Activated CD4-positive, alpha-beta memory T cell treated with anti-CD3 and anti-CD28 coated beads for 36 hours (primary cell): ENCODE measurements at places on chromosomes 1 and 21.
A peak's percentile ranks its signal among the peaks of the same experiment; 100 is the strongest.

GRCh38 chr1:44854970-44855369 is 11.9 kb upstream of the PTCH2 start:
- DNase-seq, result no peak

GRCh38 chr1:118902711-118903191 is 85.4 kb downstream of the TBX15 start:
- no peak for DNase-seq

DNA sequence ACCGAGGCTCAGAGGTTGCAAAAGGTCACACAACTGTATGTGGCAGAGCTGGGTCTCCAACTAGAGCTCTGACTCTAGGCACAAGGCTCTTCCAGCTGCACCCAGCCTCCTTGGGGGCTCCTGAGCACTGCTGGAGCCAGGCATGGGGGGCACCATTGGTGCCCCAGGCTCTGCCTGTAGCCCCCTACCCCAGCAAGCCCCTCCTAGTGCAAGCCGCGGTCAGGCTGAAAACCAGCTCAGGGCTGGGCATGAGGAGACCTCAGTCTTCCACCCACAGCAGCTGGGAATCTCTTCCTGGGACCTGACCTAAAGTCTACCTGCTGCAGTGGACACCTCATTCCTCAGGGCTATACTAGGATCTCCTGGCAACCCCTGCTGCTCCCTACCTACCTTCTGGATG is 14.6 kb downstream of the TNNT2 start:
- DNase-seq, result no peak

- no peak for DNase-seq
Observed at GRCh38 chr1:15070145-15070748, 83.3 kb upstream of the TMEM51 start.

GRCh38 chr1:99207216-99207615 is 57.1 kb upstream of the PLPPR4 start:
- DNase-seq, result no peak

DNA sequence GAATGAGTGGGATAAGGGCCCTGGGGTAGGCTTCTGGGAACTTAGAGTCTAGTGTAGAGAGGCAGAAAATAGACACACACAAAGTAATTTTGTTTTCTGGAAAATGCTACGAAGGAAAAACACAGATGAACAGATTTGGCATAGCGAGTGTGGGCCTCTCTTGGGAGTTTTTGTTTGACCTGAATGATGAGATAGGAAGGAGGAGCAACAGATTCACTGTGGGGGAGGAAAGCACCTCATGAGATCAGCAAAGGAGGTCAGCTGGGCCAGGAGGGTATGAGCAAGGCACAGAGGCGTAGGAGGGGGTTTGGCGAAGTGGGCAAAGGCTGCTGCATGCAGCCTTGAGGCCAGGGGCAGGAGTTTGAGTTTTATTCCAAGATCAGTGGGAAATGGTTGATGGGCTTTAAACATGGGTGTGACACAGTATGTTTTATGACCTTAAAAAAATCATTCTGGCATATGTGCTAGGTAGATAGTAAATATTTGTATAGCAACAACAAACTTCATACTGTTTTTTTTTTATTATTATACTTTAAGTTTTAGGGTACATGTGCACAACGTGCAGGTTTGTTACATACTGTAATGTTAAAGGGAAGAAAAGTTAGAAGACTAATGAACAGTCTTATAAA is 57.9 kb downstream of the FGGY start:
- peak; percentile 38 for DNase-seq

GRCh38 chr1:106961646-106962045 is 94.8 kb upstream of the PRMT6 start:
- DNase-seq, result no peak

DNA sequence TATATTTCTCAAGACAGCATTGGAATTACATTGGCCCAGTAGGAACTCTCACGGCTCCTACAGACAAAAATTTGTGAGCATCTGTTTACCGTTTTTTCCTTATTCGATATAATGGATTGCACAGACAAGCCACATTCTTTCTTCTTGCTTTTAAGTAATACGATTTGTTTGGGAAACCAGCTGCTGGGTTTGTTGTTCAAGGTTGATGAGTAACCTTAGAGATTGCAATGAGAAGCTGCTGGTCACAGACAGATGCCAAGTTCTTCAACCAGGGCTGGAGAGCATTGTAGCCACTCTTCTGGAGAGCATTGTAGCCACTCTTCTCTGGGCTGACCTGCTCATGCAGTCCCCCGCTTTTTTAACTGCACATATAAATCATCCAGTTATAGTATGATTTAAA is 1.4 kb upstream of the MIA3 start:
- no peak for DNase-seq

- DNase-seq, result no peak
Observed at GRCh38 chr21:40622531-40622930, 224.4 kb downstream of the DSCAM start.

DNA sequence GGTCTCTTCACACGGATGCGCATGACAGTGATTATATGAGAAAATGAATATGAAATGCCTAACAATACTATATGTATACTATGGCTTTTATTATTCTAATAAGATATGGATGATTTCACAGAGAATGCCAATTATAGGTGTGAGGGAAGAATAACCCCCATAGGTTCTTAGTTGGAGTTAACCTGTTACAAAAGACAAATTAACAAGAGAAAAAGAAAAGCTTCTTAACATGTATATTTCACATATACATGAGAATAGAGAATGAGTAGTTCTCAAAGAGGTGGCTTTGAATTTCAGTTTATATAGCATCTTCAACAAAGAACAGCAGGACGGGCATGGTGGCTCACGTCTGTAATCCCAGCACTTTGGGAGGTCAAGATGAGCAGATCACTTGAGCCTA is 24.0 kb upstream of the DMRTB1 start:
- no peak for DNase-seq

DNA sequence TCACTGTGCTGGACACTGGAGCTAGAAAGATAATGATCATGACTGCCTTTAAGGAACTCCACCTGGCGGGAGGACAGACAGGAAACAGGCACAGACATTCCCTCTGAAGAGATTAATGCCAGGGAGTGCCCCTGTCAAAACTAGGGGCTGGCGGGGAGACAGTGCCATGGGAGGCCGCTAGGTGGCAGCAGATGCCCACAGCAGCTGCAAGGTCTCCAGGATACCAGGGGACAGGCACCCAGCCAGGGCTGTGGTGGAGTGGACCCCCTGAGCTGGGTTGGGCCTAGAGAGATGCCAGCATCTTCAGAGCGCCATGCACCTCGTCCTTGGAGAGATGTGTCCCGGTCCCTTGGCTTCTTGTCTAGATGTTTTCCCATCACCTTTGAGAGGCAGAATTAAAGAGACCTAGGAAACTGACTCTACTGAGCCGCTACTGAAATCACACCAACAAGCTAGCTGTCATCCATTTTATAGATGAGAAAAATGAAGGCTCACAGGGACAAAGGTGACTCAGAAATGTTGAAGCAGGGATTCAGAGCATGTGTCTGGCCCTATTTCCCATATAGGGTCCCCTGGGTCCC is 3.6 kb downstream of the REN start:
- peak; percentile 86 for DNase-seq

- DNase-seq, result peak; percentile 38
Observed at GRCh38 chr1:204647114-204647804, 38.3 kb downstream of the LRRN2 start.

DNA sequence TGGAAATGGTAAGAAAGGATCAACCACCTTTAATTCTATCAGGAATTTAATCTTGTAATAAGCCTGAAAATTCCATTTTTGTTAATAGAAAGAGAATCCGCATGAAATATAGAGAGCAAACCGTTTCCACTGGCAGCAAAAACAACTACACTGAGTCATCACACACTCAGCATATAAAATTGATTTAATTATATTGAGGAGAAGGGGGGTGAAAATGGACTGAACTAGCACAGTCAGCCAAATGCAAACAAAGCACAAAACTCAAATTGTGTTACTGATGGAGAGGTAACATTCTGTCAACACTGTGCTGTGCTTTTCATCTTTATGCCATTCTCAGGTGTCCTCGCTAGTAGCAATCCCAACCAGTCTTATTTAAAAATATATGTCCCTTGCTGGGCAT is 1583.9 kb downstream of the MRPL39 start:
- no peak for DNase-seq

GRCh38 chr1:54767526-54767925 is 3.2 kb upstream of the PARS2 start:
- no peak for DNase-seq

- no peak for DNase-seq
Observed at GRCh38 chr1:109133815-109134214, 19.9 kb downstream of the ELAPOR1 start.

DNA sequence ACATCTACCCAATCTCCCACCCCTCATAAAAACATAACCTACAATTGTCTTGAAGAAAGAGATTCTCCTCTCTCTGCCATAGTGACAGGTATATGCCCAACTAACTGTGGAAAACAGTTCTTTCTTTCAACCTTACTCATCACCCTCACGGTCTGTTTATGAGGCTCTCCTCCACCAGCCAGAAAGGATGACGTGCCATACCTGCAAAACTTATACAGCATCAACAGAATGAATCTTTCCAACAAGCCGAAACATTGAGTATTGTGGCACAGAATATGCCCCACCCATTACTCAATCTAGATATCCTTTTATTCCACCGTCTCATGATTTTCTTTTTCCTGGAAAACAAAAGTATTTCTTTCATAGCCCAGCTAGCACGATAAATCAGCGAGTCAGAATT is 55.7 kb downstream of the RBM11 start:
- DNase-seq, result no peak

DNA sequence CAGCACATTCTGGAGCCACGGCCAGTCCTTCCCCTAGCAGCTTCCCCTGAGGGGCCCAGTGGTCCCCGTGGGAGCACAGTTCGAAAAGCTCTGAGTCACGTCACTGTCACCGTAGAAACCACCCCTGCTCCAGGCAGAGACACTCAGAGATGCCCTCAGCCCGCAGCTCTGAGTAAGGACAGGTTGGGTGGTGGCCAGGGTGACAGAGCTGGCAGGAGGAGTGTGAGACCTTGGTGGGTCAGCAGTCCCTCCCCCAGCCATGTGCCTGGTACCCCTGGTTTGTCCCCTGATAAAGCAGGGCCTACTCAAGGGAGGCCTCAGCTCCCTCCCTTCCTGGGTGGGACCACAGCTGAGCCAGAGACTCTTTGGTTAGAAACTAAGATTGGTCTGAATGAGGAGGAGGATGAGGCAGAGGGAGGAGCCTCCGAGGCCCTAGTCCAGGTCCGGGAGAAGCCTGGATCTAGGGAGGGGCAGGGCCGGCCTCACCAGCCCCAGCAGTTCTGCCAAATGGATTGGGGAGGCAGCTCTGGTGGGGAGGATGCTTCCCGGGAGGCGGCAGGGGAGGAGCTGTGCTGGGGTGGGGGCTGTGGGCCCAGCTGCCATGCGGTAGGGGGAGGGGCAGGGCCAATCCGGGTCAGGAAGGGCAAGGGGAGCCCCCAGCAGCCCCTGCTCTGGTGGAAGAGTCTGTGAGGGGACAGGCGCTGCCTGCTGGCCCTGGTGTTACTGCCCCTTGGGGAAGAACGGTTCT is 55.2 kb downstream of the SLC9A1 start:
- DNase-seq, result peak; percentile 60

- no peak for DNase-seq
Observed at GRCh38 chr1:54952950-54953718, 27.3 kb upstream of the TMEM61 start.

- no peak for DNase-seq
Observed at GRCh38 chr1:51345300-51345687, 14.9 kb upstream of the TTC39A start.

- DNase-seq, result no peak
Observed at GRCh38 chr1:7621334-7622219, 149.5 kb upstream of the VAMP3 start.
